ENCODE measurements at places on chromosomes 7 and 10.

- no peak for DNase-seq
Measured at GRCh38 chr7:111175908-111176441, 85.0 kb downstream of the LRRN3 start.

- DNase-seq: no peak
Measured at GRCh38 chr10:117448802-117449201, 73.6 kb upstream of the PDZD8 start.

GRCh38 chr10:62039954-62040353 lies 138.5 kb downstream of the ARID5B start:
- DNase-seq: no peak

GRCh38 chr10:77072836-77073662 lies 564.6 kb downstream of the KCNMA1 start:
- DNase-seq: no peak

DNA sequence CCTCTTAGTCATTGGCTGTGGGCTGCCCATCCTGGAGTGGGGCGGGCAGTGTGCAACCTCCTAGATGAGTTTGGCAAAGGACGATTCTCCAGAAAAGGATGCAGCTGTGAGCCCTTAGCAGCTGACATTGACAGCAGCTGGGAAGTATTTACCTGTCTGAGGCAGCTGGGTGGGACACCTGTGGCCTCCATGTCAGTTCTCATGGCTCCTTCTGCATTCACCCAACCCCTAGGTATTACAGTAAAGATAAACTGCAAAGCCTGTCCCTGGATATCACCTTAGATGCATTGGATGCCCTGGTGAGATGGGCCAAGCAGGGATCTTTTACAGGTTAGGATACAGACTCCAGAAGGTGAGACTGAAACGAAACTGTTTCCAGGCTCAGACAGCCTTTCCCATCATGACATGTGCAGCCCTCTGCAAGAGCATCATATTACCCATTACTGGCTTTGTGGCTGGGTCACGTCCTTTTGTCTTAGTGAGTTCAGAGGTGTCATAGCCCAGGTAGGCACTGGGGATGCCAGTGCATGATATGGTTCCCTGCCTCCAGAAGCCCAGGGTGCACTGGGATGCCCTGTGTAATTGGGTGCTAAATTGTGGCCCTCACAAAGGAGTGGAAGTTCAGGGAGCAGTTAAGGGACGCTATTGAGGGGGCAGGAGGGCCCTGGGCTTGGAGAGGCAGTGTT lies 28.9 kb downstream of the MINDY4 start:
- DNase-seq: no peak

- peak; percentile 30 for DNase-seq
Measured at GRCh38 chr7:30727061-30727945, 24.6 kb upstream of the INMT start.

DNA sequence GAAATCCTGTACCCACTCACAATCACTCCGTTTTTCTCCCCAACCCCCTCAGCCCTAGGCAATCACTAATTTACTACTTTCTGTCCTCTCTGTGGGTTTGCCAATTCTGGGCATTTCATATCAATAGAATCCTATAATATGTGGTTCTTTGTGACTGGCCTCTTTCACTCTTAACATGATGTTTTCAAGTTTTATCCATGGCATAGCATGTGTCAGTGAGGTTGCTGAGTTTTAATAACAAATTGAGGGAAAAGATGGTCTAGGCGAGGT lies 11.9 kb downstream of the PLAU start:
- DNase-seq: no peak

DNA sequence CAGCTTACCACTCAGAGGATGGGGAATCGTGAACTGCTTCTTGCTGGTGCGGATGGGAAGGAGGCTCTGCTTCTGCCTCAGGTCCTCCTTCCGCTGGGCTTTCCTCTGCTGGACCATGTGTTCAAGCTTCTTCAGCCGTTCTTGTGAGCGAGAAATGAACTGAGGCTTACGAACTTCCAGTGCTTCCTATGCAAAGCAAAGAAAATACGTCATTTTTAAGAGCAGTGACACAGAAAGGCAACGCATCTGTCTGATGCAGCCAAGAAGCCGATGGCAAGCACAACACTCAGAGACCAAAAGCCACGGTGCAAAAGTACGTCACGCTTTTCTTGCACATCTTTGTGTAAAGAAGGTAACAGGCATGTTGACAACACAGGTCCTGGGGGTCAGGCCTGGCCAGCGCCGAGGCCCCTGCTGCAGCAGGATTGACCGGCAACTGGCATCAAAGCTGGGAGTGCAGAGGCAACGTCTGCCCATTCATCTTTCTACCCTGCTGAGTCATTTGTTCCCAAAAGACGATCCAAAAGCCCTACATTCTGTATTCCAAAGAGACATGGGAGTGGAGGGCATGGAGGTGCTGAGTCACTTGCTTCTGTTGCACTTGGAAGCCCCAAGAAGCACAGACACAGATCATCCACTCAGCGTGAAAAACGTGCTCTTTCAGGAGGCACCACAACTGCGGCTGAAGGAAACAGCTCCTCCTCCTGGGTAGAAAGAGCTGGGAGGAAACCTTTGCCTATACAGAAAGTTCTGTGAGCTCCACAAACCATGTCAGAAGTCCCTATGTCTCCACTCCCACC lies 71.0 kb upstream of the ADAM12 start:
- DNase-seq: no peak

- DNase-seq: no peak
Measured at GRCh38 chr10:106467506-106467905, 697.0 kb downstream of the SORCS1 start.

DNA sequence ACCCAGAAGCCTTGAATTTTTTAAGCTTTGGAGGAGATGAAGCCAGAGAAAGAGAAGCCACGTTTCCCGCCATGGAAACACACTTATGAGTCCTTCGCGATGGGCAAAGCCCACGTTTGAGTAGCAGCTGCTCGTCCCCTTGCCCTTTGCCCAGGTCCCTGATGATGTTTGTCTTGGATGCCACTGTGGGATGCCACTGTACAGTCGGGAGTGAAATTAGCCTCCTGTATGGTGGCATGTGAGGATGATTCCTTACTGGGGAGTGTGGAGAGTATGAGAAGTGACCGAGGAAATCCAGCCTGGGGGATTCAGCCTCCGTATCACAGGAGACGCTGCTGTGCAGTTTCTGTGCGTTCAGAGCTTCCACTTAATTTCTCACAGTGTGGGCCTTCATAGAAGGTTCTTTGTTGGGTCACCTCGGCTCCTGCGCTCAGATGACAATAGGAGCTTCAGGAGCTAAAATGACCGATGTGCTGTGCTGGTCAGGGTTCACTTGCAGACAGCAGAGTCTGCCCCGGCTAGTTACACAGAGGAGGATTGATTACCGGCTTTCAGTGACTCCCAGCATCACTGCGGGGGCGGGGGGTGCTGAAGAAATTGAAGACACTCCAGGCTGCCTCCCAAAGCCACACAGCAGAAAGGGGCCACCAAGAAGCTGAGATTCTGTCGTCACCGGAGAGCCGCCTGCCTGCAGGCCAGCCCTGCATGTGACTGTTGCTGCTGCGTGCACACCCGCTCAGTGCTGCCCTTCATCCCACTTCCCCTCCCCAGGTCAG lies 122.1 kb upstream of the SFMBT2 start:
- DNase-seq: no peak

GRCh38 chr7:101258243-101258731 lies 13.4 kb upstream of the FIS1 start:
- no peak for DNase-seq

- no peak for DNase-seq
Measured at GRCh38 chr7:88922944-88923343, 127.4 kb upstream of the TEX47 start.

DNA sequence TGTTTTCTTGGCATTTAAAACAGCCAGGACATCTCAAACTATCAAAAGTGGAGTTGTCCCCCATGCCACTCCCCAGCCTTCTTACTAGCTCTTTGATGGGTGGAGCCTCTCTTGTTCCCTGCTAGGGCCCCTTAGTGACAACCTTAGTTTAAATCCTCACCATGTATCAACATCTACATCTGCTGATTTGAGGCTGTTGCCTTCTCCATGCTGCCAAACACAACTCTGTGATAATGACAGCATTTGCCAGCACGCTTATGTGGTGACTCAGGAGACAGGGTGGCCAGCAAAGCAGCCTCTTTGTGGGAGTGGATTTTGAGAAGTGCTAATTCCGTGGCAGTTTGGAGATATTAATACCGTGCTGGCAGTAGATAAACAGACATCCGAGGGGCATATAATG lies 145.4 kb downstream of the LRRC4 start:
- peak; percentile 98 for DNase-seq

DNA sequence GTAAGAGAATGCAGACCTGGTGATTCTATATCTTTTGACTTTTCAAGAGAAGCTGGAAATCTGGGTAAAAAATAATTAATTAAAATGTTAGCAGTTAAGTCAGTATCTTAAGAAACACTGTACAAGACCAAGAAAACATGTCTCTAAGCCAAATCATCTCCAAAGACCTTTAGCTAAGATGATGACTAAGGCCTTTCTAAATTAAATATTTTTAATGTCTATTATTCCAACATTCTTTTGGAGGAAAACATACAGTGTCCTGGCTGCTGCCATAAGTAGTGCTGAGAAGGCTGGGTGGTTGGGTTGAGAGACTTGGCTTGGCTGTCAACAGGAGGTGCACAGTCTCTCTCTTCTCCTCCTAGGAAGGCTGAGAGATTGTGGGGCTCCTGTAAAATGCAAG lies 20.3 kb downstream of the STARD3NL start:
- DNase-seq: no peak

- DNase-seq: peak; percentile 40
Measured at GRCh38 chr10:56370217-56371113, 9.4 kb upstream of the ZWINT start.

DNA sequence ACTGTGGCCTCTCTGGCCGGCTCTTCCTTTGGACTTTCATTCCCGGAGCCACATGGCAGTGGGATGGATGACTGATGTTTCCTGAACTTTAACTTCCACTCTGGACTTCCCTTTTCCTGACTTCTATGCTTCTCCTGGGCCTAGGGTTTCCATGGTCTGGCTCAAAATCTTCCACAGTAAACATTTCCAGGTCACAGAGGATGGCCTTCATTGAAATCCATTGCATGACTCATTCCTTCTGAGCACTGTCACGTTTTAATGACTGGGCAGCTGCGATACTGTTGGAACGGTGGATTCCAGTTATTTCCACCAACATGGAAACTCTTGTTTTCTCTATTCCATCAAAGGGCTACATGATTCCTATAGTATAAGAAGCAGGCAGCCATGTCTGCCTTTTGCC lies 24.4 kb upstream of the ZNF273 start:
- no peak for DNase-seq

- DNase-seq: no peak
Measured at GRCh38 chr7:123282181-123282580, 82.4 kb upstream of the SLC13A1 start.

DNA sequence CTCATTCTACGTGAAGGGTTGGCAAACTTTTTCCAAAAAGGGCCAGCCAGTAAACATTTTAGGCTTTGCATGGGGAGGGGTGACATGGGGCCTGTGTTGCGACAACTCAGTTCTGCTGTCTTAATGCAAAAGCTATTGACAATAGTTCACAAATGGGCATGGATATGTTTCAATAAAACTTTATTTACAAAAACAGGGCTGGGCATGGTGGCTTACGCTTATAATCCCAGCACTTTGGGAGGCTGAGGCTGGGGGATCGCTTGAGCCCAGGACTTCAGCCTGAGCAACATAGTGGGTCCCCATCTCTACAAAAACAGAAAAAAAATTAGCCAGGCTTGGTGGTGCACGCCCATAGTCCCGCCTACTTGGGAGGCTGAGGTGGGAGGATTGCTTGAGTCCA lies 141.1 kb downstream of the SVIL start:
- no peak for DNase-seq

DNA sequence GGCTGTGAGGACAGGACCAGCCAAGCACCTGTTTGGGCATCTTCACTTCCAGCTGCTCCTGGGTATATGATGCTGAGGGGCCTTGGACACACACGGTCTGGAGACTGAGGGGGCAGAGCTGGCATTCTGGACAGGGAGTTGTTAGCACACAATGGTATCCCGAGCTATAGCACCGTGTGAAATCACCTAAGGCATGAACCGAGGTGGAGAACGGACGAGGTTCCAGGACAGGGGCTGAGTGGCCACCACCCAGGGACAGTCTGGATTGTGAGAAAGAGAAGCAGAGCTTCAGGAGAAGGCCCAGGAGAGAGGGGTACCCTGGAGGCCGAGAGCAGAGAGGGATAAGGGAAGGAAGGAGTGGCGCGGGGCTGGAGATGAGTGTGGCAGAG lies 571.8 kb downstream of the TCERG1L start:
- DNase-seq: no peak

GRCh38 chr7:146826329-146826728 lies 709.7 kb downstream of the CNTNAP2 start:
- DNase-seq: no peak

- no peak for DNase-seq
Measured at GRCh38 chr10:33022090-33022489, 64.1 kb upstream of the ITGB1 start.

DNA sequence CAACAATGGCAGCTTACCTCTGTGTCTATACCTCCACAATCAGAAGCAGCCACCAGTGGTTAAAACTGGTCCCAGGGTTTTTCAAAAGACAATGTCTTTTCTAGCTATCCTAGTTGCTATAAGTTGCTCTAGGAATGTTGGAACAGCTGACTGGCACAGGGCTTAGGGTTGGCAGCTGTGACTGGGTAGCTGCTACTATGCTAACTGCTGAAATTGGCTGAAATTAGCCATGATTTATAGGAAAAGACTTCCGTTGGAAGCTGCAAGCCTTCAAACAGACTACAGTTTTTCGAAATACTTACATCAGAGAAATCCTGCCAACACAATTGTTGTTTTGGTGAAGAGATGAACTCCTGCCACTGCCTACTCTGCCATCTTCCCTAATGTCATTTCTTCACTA lies 102.3 kb downstream of the MKX start:
- no peak for DNase-seq

- DNase-seq: no peak
Measured at GRCh38 chr10:34739915-34740314, 75.2 kb downstream of the PARD3 start.

- DNase-seq: no peak
Measured at GRCh38 chr10:124624895-124625294, 119.3 kb downstream of the FAM53B start.

GRCh38 chr7:151416941-151417315 lies 7.1 kb upstream of the WDR86 start:
- DNase-seq: no peak

DNA sequence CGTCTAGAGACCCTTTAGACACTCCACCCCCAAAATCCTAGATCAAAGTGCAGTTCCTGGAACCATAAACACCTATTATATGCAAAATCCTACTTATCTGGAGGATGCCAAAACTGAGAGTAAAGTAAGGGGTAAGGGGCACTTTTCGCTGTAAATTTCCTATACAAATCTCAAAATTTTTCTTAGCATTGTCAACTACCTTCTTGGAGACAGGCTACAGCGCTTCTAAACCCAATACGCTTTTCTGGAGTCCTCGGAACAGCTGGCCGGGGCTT lies 10.4 kb downstream of the TWIST1 start:
- DNase-seq: no peak

- DNase-seq: peak; percentile 16
Measured at GRCh38 chr10:112842832-112843360, 107.2 kb upstream of the TCF7L2 start.

DNA sequence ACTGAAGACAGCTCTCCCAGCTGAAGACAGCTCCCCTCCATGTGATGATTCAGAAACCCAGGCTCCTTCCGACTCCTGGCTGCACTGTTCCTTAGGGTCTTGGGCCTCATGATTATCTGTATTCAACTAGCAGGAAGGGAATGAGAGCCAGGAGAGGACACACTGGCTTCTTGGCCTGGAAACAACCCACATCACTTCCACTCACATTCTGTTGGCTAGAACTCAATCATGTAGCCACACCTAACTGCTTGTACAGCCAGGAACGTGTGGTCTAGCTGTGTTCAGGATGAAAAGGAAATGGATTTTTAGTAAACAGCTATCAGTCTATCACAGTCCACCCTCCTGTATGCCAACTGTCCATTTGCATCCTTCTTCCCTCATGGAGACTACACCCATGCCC lies 30.5 kb upstream of the XPNPEP1 start:
- DNase-seq: no peak

Measured in hematopoietic multipotent progenitor cell treated with erythropoietin and hydrocortisone succinate and interleukin-3 and kit ligand, for 8 days (in vitro differentiated cells).